Germinal center (tissue), 1 donor: ENCODE measurements at places on chromosomes 7 and 10.

GRCh38 chr7:128211626-128212025 is 29.5 kb upstream of the LEP start:
- no peak for DNase-seq

DNA sequence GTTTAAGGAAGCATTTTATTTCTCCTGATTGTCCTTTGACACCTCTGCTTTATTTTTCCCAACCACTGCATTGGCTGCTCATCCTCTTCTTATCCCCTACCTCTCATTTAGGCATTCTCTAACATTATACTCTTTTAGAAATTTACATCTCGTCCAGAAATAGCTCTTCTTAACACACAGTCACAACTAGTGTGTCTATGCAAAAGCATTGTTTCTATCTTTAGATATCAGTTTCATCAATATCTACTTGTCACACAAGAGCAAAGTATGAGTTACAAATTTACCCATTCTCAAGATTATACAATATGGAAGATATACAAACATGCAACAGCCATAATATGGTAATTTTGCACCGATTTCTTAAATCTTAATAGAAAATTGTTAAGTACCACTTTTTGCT is 35.7 kb upstream of the MDFIC start:
- no peak for DNase-seq

DNA sequence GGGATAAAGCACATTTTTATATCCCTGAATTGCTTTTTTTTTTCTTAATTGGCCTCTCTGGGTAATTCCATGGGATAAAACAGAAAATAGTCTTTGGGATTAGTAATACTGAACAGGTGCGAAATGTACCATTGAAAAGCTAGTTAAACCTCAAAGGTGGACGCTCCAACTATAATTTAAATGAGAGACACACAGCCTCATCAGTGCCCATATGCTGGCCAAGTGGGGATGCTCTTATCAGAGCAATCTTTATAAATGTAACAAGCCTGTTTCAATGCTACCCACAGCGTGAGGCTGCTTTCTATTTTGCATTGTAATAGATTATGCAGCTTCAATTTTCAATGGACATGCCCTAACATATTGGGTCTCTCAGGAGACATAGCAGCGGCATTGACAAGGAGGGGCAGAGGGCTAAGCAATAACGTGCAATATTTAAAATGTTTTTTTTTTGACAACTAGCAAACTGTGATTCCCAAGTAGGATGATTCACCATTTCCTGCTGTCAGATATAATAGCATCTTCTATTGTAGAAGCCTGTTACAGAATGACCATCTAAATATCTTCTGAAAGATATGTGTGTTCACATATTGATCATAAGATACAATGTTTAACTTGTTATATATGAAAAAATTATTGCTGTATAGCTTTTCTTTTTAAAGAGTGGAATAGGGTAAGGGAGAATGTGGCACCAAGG is 91.3 kb upstream of the BET1 start:
- DNase-seq, result no peak

DNA sequence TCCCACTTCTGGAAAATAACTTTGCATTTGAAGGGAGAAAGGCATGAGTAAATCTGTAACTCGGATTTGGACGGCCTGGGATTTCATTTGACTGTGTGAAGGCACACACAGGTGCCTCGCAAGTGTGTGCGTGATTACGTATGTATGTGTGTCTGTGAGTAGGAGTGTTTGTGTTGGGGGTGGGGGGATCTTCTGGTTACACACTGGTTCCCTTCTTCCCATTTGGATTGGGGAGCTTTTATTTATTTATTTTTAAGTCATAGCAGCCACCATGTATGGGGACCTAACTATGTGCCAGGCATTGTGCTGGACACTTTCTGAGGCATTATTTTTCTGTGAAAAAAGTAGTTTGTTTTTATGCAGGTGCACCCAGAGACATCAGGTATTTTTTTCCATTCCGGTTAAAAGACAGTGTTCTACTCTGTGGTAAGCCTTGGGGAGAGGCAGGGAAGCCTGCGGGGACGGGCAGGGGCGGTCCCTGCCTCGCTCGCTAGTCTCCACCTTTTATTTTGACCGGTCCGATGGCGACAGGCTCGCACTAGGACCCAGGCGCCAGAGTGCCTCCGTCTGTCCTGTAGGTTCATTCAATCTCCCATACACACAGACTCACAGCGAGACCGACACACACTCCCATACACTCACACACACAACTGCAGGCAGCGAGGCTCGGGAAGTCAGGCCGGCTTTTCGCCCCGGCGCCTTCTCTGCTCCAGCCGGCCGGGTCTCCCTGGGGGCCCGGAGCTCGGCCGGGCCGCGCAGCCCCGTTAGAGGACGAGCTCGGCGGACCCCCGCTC is at the start of gene MXI1:
MXI1 (plus strand) TSS at position 595 of the 794 bp plus-strand sequence. CDS start 204 bp downstream, outside the sequence.
- peak; percentile 49 for DNase-seq

DNA sequence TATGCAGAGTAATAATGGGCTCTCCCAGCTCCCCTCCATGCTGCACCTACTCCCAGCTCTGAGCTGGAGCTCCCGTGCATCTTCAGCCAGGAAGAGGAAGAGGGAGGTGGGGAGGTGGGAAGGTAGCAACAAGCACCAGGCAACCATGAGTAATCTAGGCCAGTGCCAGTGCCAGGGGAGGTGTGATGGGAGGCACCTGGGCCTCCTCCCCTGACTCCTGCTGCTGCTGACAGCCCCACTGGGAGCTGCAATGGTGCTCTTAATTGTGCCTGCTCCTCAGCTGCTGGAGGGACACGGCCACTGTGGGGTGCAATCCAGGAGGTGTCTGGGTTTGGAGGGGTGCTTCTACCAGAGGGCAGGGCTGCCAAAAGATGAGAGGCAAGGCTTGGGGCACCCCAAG is 243.0 kb downstream of the PLXNA4 start:
- DNase-seq, result no peak

- DNase-seq, result no peak
Measured at GRCh38 chr7:124349443-124349842, 316.6 kb upstream of the TMEM229A start.

DNA sequence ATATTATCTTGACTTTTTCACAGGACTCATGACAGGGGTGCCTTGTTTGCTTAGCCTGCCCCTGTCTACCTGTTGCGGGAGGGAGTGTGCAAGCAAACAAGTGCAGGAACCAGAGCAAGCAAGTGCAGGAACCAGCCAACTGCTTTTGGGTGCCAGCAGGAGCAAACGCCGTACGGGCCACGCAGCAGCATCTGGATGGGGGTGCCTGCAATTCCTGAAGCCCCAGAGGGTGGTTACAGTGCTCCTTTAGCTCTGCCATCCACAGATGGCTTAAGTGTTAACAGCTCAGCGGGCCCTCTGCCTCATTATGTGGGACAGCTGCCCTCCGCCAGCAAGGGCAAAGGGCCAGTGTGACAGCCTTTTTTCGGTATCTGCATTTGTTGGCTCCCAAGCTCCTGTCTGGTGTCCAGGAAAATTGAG is 83.5 kb downstream of the MICU1 start:
- no peak for DNase-seq

DNA sequence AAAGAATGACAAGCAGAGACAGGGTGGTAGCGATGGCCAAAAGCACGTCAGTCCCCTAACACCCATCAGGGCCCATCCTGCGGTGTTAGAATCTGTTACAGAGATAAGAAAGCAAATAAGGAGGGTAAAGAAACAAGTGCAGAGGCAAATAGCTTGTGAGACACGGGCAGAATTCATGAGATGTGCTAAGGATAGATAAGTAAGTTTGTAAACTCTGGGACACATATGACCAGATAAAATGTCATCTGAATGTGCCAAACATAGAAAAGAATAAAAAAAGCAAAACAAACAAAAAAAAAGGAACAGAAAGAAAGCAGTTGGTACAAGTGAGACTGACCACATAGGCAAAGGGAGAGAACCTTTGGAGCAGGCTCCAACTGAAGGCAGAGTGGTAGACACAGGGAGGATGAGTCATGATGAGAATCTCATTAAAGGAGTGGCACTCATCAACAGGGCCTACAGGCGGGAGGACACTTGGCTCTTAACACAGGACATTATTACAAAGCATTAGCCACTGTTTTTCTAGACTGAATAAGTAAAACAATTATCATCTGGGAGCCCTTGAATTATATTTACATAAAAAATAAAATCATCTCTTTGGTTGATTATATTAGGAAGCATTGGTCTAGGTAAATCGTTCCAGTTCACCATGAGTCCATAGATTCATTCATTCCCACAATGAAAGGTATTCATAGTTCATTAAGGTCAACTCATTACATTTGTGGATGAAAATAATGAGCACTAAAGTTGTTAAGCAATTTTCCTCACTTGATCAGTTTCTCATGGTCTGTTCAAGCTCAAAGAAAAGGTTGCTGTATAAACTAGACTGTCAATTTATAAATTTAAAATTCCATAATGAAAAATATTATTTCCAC is 21.5 kb upstream of the EPHB6 start:
- DNase-seq, result no peak

DNA sequence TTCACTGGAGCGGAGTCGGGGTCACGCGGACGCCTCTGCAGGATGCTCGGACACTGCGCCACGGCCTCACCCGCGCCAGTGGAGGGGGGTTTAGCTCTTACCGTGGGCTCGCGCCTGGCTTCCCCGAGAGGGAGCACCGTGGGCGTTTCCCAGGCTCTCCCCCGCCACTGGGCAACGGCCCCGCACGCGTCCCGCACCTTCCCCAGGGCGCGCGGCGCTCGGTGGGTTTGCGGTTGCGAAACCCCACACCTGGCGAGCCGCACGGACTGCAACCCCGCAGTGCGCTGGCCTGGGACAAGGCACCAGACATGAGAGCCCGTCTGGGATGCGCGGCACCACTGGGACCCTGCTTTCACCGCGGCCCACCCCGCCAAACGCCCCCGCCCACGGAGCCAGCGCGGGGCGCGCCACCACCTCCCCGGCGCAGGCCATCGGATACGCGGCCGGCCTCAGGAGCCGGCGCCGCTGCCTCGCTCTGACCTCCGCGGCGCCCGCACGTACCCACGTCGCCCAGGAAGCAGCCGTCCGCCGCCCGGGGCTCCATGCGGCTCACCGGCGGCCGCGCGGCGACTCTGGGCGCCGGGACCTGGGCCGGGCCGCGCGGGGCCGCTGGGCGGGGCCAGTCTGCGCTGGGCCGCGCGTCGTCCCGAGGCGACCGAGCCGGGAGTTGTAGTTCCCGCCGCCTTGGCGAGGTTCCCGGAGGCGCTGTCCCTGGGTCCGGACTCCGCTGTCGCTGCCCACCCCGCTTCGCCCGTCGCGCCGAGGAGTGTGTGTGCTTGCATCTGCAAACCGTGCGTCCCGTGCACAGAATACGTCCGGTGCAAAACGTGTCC is at the start of gene ASB13:
ASB13 (minus strand) TSS at position 588 of the 833 bp plus-strand sequence; CDS start at position 544, 44 bp downstream.
- DNase-seq, result peak; percentile 59

DNA sequence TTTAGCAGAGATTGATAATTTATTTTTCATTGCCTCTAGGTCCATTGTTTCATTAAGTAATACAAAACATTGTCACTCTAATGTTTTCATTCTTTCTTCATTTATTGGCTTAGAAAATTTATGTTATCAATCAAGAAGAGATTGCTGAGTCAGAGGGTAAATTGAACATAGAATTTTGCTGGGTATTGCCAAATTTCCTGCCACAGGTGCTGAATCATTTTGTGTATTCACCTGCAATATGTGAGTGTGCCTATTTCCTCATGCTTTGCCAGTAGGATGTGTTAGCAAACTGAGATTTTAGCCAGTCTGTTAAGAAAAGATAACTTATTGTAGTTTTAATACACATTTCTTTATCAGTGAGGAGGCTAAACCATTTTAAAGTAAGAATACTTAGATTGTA is 38.0 kb downstream of the MARCHF5 start:
- no peak for DNase-seq

DNA sequence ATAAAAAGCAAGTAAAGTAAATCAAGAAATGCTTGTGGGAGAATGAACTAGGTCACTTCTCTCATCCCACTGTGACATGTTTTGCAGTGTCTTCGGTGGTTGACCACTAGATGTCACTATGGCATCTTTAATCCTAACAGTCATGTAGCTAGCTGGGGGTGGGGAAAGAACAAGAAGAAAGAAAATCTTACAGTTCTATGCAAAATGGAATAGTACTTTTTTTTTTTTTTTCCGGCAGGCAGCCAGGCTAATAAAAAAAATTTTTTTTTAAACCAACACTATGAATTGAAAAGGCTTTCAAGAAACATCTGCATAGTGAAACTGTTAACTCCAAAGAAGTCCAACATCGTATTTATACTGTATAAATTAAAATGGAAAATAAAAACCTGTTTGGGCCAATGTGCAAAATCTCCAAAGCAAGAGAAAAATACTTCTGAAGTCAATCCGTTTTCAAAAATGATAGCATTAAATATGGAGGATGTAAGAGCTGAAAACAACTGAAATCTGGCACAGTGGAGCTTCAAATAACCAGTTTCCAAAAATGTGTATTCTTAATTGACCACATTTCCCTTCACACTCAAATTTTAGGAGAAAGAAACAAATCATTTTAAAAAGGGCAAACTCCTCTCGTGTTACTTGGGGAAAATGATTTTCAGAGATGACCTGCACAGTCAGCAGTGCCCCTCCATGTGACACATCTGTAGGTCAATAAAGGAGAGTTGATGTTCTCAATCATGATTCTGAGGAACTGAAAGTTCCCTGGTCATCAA is 38.5 kb downstream of the CDK1 start:
- peak; percentile 67 for DNase-seq

DNA sequence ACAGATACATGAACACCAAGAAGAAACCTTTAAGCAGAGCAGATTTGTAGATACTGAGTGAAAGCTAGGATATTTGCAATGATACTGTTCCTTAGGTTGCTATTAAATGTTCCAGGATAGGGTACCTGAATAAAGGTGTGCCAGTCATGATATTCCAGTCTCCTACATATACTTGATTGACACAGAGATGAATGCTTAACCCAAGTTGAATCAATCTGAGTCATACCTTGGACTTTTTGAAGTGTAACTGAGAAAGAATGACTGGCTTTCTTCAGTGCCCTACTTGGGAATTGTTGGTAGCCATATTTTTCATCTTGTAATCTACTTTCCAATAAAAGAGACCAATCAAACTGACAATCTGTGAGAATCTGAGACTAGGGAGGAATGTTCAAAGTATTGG is 805.7 kb upstream of the GHITM start:
- DNase-seq, result no peak

DNA sequence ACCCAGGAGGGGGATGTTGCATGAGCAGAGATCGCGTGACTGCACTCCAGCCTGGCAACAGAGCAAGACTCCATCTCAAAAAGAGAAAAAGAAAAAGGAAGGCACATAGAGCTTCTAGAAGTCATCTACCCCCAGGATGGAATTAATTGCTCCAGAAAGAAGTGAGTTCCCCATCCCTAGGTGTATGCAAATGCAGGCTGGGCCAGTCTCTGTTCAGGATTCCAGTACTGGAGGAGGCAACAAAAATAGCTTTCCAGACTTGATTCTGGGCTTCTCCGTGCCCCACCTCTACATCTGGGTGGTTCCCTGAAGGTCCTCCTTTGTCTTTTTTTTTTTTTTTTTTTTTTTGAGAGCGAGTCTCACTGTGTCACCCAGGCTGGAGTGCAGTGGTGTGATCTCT is 28.6 kb downstream of the CASTOR2 start:
- DNase-seq, result no peak

DNA sequence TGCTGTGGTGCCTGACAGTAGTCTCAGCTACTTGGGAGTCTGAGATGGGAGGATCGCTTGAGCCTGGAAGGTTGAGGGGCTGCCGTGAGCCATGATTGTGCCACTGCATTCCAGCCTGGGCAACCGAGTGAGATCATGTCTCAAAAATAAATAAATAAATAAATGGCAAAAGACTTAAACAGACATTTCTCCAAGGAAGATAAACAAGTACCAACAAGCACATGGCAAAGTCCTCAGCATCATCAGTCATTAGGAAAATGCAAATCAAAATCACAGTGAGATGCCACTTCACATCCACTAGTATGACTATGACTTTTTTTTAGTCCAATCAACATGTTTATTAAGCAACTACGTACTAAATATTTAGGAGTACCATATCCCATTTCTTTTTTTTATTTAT is 21.3 kb upstream of the KPNA7 start:
- no peak for DNase-seq
